ENCODE measurements at places on chromosomes 5 and 9.

- no peak for DNase-seq
Measured at GRCh38 chr5:68435611-68436010, 220.1 kb downstream of the PIK3R1 start.

DNA sequence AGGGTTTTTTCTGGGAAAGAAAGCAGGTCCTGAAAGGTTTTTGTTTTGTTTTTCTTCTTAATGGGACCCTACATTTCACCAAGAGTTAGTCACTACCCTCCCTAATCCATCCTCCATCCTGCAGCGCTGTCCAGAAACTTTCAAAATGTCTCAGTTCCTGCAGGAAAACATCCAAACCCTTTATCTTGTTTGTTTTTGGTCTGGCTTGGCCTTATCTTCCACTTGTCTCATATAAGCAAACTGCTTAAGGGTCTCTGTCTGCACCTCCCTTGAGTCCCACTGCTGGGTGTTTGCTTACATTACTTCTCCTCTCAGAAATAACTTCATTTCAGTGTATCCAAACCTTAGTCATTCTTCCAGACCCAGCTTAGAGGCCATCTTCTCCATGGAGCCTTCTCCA, 11.0 kb upstream of the TRAF1 start:
- DNase-seq: no peak

GRCh38 chr9:4762886-4763541, 22.0 kb upstream of the AK3 start:
- DNase-seq: no peak

DNA sequence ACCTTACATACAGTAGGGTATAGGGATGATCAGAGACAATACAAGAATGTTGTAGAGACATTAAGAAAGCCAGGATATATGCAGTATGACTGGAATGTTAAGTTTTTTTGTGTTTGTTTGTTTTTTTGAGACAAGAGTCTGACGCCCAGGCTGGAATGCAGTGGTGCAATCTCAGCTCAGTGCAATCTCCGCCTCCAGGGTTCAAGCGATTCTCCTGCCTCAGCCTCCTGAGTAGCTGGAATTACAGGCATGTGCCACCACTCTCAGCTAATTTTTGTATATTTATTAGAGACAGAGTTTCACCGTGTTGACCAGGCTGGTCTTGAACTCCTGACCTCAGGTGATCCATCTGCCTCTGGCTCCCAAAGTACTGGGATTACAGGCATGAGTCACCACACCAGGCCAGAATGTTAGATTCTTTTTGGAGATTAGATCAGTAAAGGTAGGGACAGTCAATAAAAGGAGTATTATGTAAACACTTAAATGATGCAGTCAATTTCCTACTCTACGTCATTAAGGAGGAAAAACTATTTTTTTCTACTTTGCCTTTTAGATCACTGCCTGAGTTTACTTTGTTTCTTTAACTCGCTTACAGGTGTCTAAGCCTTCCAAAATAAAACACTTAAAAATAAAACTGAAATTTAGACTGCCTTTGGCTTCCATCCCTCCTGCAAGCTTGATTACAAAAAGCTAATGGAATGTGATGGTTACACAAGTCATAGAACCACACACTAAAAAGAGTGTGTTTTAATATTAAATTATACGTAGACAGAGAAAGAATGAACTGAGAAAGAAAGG, 6.8 kb upstream of the HNRNPA0 start:
- DNase-seq: no peak

DNA sequence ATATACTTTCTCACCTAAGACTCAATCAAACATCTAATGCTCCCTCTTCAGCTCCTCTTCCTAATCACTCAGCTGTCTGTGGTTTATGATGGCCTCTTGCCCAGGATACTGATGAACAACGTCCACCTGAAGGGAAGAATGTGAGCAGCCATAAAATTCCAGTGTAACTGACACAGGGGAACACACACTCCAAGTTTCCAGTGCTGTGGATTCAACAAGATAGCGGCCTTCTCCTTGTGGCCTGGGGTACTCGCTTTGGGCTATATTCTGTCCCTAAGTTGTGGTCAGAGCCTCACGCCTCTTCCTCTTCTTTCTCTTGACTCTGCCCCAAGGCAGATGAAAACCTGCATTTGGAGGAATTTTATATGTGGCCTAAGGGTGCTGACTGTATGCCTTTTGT, 11.7 kb downstream of the B4GALT1 start:
- no peak for DNase-seq

DNA sequence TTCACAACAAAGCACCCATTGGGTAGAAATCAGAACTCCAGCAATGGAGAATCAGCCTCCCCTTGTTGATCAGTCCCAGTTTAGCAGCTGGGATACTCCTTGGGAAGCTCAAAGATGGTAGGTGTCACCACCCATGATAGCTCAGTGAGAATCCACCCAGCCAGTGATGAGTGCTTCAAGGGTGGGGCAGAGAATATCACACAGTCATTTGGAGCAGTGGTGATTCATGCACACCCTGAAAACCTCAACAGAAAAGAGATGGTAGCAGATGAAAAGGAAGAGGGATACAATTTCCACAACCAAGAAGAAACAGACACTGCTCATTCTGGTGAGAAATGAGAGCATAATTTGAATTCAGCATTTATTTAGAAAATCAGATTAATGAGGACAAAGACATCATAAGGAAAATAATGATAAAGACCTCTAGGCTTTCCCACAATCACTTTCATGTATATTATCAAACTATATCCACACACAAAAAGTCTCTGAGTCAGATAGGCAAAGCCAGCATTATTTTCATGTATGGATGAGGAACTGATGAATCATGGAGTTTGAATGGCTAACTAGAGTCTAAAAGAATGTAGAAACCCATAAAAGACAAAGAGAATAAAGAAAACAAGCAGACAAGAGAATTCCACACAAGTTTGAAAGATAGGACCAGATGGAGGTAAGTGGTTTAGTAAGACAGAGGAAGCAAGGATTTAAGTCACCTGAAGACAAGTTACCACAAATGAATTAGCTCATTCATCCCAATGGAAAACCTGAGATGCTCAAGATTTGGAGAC, 82.9 kb downstream of the FEM1C start:
- DNase-seq: no peak

DNA sequence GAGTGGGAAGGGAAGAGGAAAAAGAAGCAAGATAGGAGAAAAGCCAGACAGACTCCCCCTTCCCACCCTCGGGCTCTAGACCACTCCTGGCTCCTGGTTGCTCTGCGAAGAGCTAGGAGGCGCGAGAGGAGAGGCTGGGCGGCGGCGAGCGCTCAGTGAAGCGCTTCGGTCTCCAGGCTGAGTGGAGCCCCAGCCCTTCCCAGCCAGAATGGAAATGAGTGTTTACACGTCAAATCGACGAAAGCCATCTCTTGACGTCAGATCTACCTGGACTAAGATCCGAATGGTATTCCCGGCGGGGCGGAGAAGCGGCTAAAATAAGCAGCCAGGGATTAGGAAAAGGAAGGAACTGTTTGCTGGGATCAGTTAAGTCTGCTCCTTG, at the start of gene PCSK1:
Gene PCSK1 (minus strand): TSS at position 183 of the 382 bp plus-strand sequence. CDS start 206 bp downstream, outside the sequence.
- no peak for DNase-seq

DNA sequence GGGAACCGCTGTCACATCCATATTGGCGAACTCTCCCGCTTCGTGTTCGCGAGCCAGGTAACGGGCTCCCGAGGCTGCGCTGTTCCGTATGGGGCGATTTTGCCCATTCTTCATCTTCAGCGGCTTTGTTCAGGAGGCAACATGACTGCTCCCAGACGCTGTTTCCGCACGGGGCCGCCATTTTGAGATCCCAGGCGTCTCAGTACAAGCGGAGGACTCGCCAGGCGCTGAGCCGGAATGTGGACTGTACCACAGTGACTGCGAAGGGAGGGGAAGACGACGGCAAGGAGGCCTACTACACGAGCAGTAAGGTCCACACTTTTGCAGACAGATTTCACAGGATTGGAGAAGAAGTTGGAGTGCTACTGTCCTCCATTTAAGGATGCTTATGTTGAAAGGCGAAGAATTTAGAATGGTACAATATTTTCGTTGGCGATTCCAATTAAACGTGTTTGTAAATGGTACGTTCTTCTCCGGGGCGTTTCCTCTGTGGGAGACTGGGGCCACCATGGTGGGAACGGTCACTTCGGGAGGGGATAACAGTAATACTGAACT, 41.6 kb upstream of the ZNF300 start:
- peak; percentile 68 for DNase-seq

DNA sequence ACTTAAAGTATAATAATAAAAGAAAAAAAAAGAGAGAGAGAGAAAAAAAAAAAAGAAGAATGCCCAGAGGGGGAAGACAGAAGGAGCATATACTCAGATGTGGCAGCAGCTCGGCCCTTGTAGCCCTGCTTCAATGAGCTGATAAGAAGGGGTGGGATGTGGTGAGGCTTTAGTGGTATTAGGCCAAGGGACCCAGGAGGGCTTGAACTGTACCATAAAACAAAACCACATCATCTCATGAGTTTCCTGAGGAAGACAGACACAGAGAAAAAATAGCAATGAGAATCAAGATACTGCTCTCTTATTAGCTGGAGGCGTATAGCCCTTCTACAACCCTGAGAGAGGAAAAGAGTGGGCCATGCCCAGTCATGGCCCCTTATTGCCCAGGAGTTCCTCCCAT, 72.8 kb downstream of the SLC1A1 start:
- no peak for DNase-seq

DNA sequence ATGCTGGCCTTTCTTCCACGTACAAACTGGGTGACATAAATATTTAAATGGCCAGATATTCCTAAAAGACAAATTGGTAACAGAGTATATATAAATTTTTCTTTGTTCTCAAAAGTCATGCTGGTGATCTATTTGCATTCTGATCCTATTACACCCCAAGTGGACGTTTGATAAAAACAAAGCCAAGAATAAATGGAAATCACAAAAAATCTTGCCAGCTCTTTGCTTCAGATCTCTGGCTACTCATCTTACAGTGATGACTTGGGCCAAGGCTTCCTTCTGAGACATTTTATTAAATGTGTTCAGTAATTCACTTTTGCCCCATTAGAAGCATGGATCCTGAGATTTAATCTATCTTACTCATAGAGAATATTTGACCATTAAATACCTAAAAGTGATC, 444.3 kb upstream of the PIK3R1 start:
- no peak for DNase-seq

DNA sequence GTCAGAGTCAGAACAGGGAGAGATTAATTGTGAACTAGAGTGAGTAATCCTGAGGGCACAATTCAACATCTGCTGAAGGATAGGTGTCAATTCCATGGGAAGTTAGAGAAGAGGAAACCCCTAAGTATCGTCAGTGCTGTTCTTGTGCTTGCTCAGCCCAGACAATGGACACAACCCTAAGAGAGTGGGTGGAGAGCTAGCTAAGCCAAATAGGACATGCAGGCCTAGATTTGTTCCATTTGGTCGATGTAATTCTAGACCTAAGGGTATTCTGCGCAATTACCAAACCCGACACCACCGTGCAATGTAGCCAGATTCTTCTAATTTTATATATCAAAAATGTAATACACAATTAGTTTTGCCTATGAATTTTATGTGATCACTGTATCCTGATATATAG, 431.6 kb downstream of the SH3GL2 start:
- DNase-seq: no peak
